ENCODE measurements at places on chromosomes 7 and 10.

GRCh38 chr7:135390829-135391228, 119.1 kb downstream of the CNOT4 start:
- no peak for DNase-seq

GRCh38 chr10:46224414-46224682, 62.4 kb upstream of the ANTXRL start:
- DNase-seq = no peak

DNA sequence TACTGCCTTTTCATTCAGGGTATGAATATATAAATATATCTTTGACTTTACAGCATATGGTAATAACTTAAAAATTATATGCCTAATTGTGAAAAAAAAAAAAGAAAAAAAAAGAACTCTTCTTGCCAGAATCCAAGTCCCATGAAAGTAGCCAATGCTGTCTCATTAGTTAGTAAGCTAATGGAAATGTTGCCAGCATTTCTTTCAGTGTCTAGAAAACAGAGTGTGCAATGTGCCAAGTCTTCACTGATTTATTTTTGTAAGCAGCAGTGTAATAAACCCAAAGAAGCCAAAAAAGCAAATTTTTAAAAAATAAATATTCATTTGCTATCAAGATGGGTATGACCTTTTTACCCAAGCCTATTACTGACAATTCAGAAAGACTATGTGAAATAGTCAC, 31.1 kb upstream of the LRRN3 start:
- DNase-seq = no peak

- DNase-seq = no peak
Observed at GRCh38 chr10:15367296-15368085, 3.6 kb downstream of the FAM171A1 start.

DNA sequence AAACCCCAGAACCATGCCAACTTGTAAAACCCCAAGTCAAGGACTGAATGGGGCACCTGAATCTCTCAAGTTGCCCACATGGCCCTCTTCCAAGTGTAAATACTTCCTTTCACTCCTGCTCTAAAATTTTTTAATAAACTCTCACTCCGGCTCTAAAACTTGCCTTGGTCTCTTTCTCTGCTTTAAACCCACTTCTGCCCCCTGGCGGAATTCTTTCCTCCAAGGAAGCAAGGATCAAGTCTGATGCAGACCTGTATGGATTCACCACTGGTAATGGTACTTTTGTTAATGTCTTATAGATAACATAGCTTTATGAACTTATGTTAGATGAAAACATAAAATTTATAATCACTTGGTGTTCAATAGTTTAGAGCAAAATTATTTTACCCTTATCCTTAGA, 33.8 kb downstream of the SLC16A9 start:
- no peak for DNase-seq
